ENCODE measurements at places on chromosomes 1 and 21. TPM values are rescaled to one million over a fixed set of nuclear protein-coding genes. Genes with fewer than 3 reads are reported as not detected.

The TCP10L gene
- 1.6 TPM for polyA plus RNA-seq

DNA sequence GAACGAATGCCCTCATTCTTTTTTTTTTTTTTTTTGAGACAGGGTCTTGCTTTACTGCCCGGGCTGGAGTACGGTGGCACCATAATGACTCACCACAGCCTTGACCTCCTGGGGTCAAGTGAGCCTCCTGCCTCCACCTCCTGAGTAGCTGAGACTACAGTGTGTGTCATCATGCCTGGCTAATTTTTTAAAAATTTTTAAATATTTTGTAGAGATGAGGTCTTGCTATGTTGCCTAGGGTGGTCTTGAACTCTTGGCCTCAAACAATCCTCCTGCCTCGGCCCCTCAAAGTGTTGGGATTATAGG lies 69.4 kb downstream of the ALG14 start:
- DNase-seq, result no peak

DNA sequence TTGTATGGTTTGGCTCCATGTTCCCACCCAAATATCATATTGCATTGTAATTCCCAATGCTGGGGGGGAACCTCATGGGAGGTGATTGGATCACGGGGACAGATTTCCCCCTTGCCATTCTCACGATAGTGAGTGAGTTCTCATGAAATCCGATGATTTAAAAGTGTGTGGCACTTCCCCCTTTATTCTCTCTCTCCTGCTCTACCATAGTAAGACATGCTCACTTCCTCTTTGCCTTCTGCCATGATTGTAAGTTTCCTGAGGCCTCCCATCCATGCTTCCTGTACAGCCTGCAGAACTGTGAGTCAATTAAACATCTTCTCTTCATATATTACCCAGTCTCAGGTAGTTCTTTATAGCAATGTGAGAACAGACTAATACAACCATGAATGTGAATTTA lies 211.6 kb upstream of the NR5A2 start:
- DNase-seq, result no peak

DNA sequence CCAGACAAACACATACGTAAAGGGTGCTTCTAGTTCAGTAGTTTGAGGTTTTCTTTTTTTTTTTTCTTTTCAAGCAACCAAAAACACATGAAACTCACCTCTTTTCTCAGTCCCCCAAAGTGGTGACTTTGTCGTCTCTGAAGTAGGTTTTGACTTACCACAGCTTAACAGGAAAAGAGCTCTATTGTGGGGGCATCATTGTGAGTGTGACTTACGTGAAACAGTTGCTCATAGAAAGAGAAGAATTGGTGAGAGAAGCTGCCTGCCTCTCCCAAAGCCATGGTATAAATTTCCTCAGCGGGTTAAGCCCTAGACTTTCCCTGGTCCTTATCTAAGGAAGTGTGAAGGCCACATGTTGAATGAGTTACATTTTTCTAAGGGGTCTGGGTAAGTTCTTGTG lies 11.9 kb downstream of the FASLG start:
- DNase-seq, result no peak

- no peak for DNase-seq
Observed at GRCh38 chr1:52239708-52240001, 97.8 kb downstream of the ZFYVE9 start.

- no peak for DNase-seq
Observed at GRCh38 chr21:43323244-43324005, 103.5 kb downstream of the SIK1 start.

- DNase-seq, result peak; percentile 26
Observed at GRCh38 chr1:165565751-165566490, 22.1 kb downstream of the LRRC52 start.

DNA sequence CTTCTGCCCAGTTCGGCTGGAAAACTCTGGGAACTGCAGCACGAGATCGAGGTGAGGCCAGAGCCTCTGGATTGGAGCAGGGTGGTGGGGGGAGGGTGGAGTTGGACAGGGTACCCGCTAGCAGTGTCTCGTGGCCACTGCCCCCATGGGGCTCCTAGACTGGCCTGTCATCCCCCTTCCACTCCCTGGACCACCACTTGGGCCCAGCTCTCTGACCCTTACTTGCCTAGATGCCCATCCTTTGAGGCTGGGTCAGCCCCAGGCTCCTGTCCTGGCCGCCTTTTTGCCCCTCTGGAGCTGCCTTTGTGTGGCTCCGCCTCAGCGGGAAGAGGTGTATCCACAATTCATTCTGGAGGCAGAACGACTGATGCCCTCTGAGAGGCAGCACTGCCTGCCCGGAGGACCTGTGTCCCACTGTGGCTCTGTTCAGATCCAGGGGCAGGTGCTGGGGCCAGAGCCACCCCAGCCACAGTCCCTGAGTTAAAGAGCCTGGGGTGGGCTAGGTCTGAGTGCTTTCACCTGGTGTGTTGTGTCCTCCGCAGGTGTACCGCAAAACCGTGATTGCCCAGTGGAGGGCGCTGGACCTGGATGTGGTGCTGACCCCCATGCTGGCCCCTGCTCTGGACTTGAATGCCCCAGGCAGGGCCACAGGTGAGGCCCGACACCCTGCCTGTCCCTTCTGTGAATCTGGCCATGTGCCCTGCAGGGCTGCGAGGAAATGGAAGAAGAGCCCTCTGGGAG lies 17.7 kb downstream of the FAAH start:
- no peak for DNase-seq

Measured in muscle of back (tissue), 13 donors.